Right ventricle myocardium inferior (tissue), 1 donor: ENCODE measurements at places on chromosomes 13 and 19.

DNA sequence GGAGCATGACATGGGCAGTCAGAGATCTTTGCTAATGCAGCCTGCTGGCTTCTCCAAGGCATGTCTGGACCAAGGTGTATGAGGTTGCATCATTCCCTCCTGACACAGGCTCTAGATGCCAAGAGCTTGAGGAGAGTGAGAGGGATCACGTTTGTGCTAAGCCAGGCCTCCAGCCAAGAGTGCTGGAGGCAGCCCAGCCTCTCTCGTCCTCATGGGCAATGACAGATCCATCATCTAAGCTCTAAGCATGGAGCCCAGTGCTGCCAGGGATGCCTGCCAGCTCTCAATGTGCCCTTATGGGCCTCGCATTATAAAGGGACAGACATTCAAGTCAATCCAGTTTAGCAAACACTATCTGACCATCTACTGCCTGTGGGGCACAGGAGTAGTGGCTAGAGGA, 136.3 kb upstream of the VSTM2B start:
- DNase-seq, result no peak

GRCh38 chr13:95317039-95317989, 16.1 kb upstream of the ABCC4 start:
- DNase-seq, result no peak

DNA sequence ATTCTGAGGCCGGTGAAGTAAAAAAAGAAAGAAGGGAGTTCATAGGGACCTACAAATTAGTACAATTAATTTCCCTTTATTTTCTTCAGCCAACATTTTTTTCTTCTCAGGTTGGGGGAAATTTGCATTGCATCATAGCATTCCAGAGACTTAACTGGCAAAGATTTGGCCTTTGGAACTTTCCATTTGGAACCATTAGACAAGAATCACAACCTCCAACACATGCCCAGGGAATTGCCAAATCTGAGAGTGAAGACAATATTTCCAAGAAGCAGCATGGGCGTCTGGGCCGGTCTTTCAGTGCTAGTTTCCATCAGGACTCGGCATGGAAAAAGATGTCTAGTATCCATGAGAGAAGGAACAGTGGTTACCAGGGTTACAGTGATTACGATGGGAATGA, 6.4 kb upstream of the ERCC5 start:
- no peak for DNase-seq

DNA sequence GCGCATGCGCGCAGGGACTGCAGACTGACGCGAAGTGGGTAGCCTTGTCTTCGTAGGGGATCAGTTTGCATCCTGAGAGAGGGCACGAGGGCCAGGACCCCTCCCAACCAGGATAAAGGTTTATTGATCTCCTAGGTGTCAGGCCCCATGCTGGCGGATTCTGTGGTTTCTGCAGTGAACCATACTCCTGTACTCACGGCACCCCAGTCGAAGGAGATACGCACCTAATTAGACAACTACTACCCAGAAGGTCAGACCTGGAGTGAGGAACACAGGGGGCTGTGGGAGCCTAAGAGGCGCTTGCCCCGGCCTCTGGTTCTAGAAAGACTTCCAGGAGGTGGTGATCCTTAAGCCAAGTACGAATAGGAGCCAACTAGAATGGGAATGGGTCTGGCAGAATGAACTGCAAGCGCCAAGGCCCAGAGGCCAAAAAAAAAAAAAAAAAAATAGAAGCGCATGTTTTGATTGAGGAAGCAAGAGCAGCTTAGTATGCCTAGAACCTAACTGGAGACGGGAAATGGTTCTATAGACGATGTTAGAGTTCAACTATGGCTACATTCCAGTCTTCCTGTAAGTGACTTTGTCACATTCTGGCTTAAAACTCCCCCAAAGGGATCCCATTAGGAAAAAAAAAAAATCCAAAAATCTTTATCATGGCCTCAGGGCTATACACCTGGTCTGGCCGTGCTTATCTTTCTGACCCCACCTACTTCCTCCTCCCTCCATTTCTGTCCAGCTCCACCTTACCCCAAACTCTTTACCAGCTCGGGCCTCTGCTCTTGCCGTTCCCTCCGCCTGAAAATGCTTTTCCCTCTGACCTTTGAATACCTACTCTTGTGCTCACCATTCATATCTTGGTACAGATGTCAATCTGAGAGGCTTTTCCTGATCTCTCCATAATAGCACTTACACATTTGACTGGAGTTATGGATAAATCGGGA, 902 bp upstream of the ZNF428 start:
- peak; percentile 94 for DNase-seq

DNA sequence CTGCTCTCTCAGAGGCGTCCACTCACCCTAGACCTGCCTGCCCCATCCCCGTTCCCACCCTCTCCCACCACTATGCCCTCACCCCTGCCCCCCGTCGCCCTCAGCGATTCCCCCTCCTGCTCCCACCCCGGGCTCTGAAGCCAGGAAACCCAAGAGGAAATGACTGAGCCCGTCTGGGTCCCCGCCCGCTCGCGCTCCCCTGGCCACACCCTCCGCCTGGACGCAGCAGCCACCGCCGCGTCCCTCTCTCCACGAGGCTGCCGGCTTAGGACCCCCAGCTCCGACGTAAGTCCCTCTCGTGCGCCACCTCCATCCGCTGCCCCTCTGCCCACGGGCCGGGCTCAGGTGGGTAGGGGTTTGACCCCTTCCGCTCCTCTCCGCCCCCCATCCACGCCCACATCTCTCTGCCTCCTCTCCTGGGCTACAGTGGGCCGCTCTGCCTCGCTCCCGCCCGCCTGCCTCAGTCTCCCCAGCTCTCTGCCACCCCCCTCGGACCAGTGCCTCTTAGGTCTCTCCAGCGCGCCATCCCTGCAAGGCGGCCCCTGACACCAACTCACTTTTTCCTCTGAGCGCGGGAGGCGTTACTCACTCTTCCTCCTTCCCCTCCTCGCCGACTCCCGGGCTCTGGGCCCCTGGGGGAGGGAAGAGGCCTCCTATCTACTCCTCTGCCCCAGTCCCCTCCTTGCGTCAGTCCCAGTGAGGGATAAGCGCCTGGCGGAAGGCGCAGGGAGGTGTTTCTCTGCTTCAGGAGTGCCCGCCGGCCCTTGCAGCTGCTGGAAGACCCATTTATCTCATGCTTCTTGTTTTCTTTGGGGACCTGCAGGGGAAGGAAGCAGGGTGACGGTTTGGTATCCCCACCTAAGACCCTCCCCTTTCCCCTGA, at the start of gene FXYD5:
Gene FXYD5, plus strand, starts transcription at position 211 of the 882 bp plus-strand sequence. CDS start 816 bp downstream, outside the sequence.
- peak; percentile 80 for DNase-seq

GRCh38 chr19:46904114-46905060, 43.6 kb downstream of the ARHGAP35 start:
- DNase-seq, result no peak
